ENCODE measurements at places on chromosomes 12 and 14.

DNA sequence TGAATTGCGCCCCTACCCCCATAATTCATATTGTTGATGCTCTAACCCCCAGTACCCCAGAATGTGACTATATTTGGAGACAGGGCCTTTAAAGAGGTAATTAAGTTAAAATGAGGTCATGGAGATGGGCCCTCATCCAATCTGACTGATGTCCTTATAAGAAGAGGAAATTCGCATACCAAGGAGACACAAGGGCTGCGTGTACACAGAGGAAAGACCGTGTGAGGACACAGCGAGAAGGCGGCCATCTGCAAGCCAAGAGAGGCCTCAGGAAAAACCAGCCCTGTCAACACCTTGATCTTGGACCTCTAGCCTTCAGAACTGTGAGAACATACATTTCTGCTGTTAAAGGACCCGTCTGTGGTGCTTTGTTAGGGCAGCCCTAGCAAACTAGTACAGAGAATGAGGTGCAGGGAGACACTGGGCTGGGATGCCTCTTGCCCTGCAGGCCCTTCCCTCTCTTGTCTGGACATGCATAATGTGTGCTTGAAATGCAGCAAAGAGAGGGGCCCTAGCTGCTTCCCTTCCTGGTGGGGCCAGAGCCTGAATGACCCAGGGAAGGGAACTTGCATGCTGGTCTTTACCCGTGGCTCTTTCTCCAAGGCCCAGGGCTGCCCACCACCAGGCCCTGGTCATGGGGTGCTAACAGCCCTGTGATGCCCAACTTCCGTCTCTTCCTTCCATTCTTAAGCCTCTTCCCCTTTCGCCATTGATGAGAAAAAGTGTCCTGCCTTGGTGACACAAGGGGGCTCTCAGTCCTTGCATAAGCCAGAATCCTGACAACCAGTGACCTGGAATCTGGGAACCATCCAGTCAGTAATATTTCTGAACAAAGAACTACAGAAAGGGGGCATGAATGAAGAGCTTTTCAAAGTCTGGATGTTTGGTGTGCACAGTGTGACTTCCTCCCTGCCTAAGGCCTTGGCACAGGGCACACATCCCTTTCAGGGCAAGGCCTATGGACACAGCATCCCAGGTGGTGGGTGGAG lies 50.0 kb upstream of the GPATCH2L start:
- DNase-seq: no peak

- no peak for DNase-seq
Measured at GRCh38 chr12:86948851-86949250, 692.7 kb upstream of the MGAT4C start.

- DNase-seq: no peak
Measured at GRCh38 chr14:65356327-65356836, 56.1 kb upstream of the FUT8 start.

- DNase-seq: no peak
Measured at GRCh38 chr12:89514751-89515150, 9.8 kb downstream of the GALNT4 start.

DNA sequence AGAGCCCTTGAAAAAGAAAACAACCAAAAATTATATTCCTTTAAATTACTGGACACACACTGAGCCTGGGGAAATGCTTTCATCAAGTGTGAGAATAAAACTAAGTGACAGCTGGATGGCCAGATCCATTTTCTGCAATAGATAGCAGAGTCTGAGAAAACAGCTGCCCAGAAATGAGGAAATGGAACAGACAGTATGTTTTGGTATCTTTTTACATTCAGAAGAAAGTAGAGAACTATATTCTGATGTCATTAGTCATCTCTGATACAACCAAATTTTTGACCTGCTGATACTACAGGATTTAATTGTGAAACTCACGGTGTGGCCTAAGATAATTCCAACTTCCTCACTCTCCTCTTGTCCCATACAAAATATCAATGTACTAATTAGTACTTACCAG lies 78.2 kb downstream of the HMGA2 start:
- no peak for DNase-seq

Measured in stimulated activated CD4-positive, alpha-beta T cell treated with anti-CD3 and anti-CD28 coated beads, Interleukin-1b, Interleukin-23, amount 100 ng/mL, for 1 hour (primary cell).